ENCODE measurements at places on chromosomes 2 and 18.

- DNase-seq, result no peak
Observed at GRCh38 chr2:113160962-113161361, 12.8 kb upstream of the PSD4 start.

DNA sequence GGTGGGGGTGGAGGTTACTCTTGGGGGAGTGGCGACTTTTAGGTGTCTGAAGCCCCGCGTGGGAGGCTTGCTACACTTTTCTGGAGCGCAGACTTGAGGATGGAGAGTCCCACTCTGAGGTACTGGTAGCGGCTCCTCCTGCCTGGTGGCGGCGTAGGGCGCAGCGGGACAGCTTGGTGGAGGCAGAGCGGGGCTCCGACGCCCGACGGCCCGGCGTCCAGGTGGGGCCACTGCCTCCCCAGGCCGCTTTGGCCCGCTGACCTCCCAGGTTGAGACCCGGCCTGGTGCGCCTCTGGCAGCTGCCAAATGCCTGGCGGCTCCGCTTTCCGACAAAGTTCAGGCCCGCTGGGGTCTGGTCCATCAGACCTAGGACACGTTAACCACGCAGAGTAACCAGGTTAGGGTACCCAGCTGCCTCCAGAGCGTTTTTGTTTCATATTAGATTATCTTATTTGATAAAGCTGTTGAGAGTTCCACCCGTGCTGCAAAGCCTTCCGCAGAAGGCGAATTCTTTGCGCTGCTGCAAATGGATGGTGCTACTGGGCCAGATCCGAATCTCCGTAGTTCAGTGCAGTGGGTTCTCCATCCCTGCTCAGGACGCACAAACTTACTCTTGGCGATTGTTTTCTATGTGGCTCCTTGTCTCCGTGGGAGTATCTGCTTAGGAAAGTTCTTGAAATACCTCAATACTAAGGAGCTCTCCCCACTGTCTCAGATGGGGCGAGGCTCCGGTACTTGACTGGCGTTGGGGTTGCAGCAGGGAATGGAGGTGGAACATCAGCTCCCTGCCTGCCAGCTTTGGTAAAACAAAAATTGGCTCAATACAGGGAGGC lies 405.9 kb downstream of the XIRP2 start:
- no peak for DNase-seq

GRCh38 chr2:106858810-106859209 lies 27.2 kb downstream of the ST6GAL2 start:
- no peak for DNase-seq

DNA sequence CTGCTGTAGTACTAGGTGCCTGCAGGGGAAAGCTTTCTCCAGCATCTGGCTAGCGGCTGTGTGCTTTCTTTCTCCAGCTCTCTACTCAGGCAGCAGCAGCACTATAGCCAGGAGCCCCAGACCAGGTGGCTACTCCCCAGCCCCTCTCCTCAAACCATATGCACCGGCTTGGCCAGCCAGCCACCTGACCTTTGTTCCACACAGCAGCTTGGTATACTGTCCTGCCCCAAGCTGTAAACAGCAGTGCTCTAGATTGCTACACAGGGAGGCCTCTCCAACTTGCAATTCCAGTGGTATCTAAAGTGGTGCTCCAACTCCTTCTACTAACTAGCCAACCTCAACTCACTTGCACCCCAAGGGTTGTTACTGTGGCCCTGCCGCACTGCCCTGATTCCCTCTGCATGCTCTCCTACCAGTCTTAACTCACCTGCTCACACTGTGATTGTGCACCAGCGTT lies 19.6 kb downstream of the LDAH start:
- no peak for DNase-seq

DNA sequence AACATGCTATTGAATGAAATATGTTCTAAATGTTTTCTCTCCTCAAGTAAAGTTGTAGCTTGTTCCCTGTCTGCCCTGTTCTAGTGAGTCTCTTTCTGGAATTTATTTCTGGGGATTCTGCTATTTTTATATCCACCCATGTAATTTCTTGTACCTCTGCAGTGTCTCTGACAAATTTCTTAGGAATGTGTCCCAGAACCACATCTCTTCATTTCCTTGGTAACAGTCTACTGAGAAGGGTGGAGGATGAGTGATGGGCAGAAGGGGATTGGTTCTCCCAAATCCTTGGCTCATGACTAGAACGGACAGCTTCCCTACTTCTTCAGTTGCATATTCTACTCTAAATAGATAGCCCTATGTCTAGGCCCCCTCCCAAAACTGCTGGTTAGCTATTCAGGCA lies 490.6 kb upstream of the LINC00305 start:
- DNase-seq, result no peak
